ENCODE measurements at places on chromosomes 2 and 18.
A peak's percentile ranks its signal among the peaks of the same experiment; 100 is the strongest.

DNA sequence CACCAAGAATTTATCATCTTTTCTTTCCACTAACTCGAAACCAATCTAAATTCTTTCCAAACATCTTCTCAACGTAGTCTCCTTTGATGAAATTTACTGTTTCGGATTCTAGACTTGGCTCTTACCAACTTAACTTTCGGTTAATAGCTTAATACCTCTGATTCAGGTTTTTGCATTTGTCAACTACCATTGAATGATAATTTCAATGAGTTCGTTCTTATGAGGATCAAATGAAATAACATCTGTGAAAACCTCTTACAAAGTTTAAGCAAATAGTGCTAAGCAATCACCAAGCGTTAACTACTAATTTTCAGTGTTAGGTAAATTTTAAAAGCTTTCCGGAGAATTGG is 593 bp upstream of the NRBP1 start:
- DNase-seq: no peak

DNA sequence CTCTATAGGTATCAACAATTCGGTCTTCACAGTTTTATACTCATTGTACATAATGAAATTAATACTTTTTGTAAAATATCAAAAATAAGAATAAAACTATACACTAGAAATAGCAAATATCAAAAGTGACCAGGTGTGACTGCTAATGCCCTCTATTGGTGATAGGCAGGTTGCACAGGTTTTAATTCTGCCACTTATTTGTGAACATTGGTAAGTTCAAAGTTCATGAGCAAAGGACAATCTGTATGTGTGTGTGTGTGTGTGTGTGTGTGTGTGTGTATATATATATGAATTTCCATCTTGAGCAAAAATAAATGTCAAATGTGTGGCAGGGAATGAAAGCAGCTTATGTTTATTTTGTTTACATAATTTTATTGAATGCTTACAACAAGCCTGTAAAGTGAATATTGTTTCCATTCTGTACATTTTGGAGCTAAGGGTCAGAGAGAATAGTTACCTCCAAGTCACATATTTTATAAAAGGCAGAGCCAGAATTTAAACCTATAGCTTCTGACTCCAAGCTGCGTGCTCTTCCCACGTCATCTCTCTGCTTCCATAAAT is 537.4 kb downstream of the CPS1 start:
- DNase-seq: no peak

GRCh38 chr2:130776550-130776949 is 21.2 kb downstream of the AMER3 start:
- no peak for DNase-seq

DNA sequence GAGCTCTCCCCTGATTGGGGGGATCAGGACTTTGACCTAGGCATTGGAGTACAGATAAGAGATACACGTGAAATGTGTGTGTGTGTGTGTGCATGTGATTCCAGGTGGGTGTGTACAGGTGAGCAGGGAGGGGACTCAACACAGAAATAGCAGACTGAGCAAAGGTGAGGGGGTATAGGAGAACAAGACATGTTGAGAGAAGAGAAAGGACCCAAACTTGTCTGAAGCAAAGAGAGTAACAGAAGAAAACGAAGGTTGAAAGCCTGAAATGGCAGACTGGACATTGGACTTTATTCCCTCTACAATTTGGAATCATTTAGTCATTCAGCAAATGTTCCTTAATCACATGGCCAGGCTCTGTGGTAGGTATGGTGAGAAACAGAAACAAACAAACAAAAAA is 23.3 kb downstream of the MRO start:
- DNase-seq: no peak

DNA sequence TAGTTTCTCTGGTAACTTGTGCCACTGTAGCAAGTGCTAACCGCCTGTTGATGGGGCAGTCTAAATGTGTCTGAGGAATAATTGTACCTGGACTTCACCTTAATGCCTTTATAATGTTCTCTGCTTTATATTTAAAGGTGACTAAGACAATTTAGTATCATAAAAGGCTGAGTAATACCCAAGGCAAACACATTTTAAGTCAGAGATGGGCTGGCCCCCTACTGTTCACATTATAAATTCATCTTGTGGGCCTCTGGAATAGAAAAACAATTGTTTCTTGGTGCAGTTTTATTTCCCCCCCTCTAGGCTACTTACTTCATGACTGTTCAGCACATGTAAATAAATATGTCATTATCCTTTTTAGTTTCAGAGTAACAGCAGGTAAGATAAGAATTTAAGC is 559.3 kb upstream of the PIK3C3 start:
- DNase-seq: no peak

- DNase-seq: no peak
Observed at GRCh38 chr2:79131687-79132086, 11.4 kb downstream of the REG1A start.

GRCh38 chr2:233654501-233654900 is 17.2 kb upstream of the UGT1A9 start:
- DNase-seq: no peak

- DNase-seq: no peak
Observed at GRCh38 chr2:71252862-71253261, 26.0 kb upstream of the PAIP2B start.

- DNase-seq: no peak
Observed at GRCh38 chr18:50079571-50080295, 115.2 kb downstream of the MYO5B start.

DNA sequence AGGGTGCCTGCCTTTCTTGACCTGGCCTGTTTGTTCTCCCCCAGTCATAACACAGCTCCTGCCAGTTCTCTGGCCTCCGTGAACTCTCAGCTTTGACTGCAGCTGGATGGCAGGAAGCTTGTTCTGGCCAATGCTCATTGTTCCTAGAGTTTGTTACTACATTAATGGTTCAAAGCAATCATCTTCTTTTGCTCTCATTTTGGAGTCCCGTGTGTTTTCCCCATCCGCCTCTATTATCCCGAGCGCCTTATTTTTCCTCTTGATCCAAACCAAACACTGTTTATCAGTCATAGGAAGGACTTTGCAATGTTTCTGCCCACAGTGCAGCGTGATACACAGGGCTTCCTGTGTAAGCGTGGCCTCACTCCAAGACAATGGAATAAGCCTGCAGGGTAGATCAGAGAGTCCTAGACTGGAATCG is 184.3 kb upstream of the APCDD1 start:
- peak; percentile 79 for DNase-seq
